ENCODE measurements at places on chromosomes 5 and 9. TPM values are rescaled to one million over a fixed set of nuclear protein-coding genes. Genes with fewer than 3 reads are reported as not detected.
A peak's percentile ranks its signal among the peaks of the same experiment; 100 is the strongest.

- H3K27me3 ChIP-seq, result peaks cover 4% of the 10 kb centered on the region
- H3K4me3 ChIP-seq, result peak overlapping the region; percentile 80
- peak overlapping the region; percentile 6 for H3K27ac ChIP-seq
- peaks cover 15% of the 10 kb centered on the region for H3K4me1 ChIP-seq
Observed at GRCh38 chr5:1522601-1523479, 920 bp downstream of the LPCAT1 start.

GRCh38 chr5:25862276-25862675 lies 1176.1 kb downstream of the CDH9 start:
- no peak overlapping the region for H3K27ac ChIP-seq
- DNase-seq, result no peak
- H3K36me3 ChIP-seq, result no peaks in the 10 kb centered on the region
- H3K4me3 ChIP-seq, result no peak overlapping the region

DNA sequence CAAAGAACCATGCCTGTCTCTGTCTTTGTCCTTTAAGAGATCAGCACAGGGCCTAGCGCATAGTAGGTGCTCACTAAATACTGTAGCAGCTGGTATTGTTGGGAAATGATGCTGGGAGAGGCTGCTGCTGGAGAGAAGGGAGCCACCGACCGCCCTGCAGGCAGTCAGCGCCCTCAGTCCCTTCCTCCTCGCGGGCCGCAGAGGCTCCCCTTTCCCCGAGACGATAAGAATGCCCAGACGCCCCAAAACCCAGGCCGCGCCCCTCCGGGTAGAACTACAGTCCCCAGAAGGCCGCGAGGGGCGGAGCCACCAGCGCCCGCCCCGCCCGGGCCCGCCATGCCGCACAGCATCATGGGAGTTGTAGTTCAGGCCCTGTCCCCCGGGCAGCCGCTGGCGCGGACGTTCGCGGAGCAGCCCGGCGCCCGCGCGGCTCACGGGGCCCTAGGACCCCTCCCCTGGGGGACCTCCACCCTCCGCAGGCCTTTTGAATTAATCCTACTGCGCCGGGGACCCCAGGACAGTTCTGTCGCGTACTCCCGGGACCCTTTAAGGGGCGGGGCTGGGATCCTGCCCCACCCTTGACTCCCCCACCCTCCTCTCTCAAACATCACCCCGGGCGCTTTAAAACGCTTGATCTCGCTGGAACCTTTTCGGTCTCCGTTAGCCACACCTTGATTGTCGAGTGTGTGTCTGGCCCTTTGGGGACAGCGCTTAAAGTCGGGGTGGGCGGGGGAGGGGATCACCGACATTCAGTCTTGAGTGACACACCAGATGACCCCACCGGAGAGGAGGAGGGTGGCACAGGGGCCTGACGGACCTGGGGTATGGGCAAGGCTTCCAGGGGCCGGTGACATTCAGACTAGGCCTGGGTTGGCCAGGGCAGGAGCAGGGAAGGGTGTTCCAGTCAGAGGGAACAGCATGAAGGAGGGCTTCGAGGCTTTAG lies 24.8 kb upstream of the IER5L start:
- no peaks in the 10 kb centered on the region for H3K27me3 ChIP-seq
- H3K27ac ChIP-seq, result peak overlapping the region; percentile 70
- H3K4me3 ChIP-seq, result peak overlapping the region; percentile 73
- H3K4me1 ChIP-seq, result peaks cover 17% of the 10 kb centered on the region

GRCh38 chr5:13809921-13810320 lies 134.6 kb downstream of the DNAH5 start:
- H3K27ac ChIP-seq, result no peak overlapping the region
- DNase-seq, result no peak
- H3K4me3 ChIP-seq, result no peak overlapping the region
- no peaks in the 10 kb centered on the region for H3K36me3 ChIP-seq

DNA sequence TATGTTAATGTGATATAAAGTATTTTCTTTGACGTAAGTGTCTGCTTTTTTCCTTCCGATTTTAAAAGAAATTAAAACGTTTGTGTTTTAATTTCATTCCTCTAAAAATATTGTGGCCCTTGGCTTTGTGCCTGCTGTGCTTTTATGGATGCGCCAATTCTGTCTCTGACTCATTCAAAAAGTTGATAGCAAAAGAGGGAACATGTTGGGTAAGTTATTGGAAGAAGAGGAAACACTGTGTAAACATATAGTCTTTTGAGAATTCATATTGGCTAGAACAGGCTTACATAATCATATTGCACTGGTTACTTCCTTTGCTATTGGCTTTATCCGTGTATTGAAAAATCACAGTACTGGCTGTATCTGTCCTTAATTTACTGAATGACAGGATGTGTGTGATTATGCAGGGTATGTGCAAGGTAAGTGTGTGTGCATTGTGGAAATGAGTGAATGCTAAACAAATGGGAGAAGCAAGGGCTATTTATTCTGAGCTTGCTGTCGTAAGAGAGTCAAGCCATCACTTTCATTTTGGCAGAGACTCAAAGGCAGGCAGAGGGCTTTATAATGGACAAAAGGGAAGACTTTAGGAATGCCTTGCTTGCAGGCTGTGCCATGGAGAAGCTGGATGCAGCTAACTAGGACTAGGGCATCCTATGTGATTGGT lies 67.8 kb downstream of the SGCD start:
- no peaks in the 10 kb centered on the region for H3K36me3 ChIP-seq
- no peak overlapping the region for H3K4me3 ChIP-seq
- no peak for DNase-seq
- H3K27ac ChIP-seq, result no peak overlapping the region
- H3K27me3 ChIP-seq, result no peaks in the 10 kb centered on the region
- H3K4me1 ChIP-seq, result peaks cover 30% of the 10 kb centered on the region

- H3K27me3 ChIP-seq, result no peaks in the 10 kb centered on the region
- no peak for DNase-seq
- peak within 1 kb of the TSS; percentile 91 for H3K4me3 ChIP-seq
- H3K27ac ChIP-seq, result peak within 1 kb of the TSS; percentile 92
- H3K4me1 ChIP-seq, result peaks cover 9% of the 10 kb centered on the region
- H3K36me3 ChIP-seq, result peaks cover 10% of the 10 kb centered on the region
Observed at GRCh38 chr9:137590469-137591383, at the start of gene ZMYND19. TSS of gene ZMYND19 (minus strand) at chr9:137590512. CDS start at chr9:137590263, 249 bp downstream.

GRCh38 chr9:121700832-121701419 lies 49.5 kb downstream of the DAB2IP start:
- H3K27ac ChIP-seq, result no peak overlapping the region
- H3K4me1 ChIP-seq, result peaks cover 21% of the 10 kb centered on the region
- H3K36me3 ChIP-seq, result no peaks in the 10 kb centered on the region

DNA sequence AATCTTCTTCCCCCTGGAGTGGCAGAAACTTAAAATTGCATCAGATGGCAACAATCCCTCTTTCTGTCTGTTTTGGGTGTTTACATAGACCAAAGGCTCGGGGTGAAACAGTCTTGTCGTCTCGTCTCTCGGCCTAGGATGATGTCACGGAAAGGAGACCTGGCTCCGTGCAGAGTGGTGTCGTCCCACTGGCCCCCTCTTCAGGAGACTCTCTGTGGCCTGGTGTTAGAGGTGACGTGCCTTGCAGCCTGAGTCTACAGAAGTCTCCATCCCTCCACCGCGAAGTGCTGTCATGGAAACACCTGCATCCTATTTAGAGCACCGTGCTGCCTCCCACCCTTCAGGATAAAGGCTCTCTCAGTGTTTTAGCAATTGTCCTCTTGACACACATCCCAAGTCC lies 409.7 kb downstream of the IRX1 start:
- no peak overlapping the region for H3K27ac ChIP-seq
- no peaks in the 10 kb centered on the region for H3K4me1 ChIP-seq
- DNase-seq, result no peak
- no peaks in the 10 kb centered on the region for H3K27me3 ChIP-seq
- H3K36me3 ChIP-seq, result no peaks in the 10 kb centered on the region

GRCh38 chr5:174119468-174119881 lies 74.0 kb downstream of the NSG2 start:
- no peaks in the 10 kb centered on the region for H3K36me3 ChIP-seq
- H3K4me1 ChIP-seq, result no peaks in the 10 kb centered on the region
- DNase-seq, result no peak
- H3K4me3 ChIP-seq, result no peak overlapping the region
- peaks cover 9% of the 10 kb centered on the region for H3K27me3 ChIP-seq
- H3K27ac ChIP-seq, result no peak overlapping the region

DNA sequence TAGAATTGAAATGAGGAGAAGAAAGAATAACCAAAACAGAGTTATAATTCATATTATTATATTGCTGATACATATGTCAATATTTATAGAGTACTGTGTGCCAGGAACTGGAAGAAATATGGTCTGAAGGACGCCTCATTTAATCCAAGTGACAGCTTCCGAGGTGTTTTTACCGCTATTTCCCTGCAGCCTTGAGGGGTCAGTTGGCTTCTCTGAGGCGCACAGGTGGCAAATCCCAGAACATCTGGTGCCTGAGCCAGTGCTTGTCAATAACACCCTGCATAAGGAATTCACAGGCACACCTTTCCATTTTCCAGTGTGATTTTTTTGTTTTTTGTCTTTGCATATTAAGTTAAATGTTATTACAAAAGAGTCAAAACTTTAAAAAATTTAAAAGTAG lies 43.3 kb upstream of the CTSL start:
- H3K4me3 ChIP-seq, result no peak overlapping the region
- H3K27ac ChIP-seq, result no peak overlapping the region
- H3K27me3 ChIP-seq, result no peaks in the 10 kb centered on the region
- H3K4me1 ChIP-seq, result peaks cover 26% of the 10 kb centered on the region
- DNase-seq, result no peak

DNA sequence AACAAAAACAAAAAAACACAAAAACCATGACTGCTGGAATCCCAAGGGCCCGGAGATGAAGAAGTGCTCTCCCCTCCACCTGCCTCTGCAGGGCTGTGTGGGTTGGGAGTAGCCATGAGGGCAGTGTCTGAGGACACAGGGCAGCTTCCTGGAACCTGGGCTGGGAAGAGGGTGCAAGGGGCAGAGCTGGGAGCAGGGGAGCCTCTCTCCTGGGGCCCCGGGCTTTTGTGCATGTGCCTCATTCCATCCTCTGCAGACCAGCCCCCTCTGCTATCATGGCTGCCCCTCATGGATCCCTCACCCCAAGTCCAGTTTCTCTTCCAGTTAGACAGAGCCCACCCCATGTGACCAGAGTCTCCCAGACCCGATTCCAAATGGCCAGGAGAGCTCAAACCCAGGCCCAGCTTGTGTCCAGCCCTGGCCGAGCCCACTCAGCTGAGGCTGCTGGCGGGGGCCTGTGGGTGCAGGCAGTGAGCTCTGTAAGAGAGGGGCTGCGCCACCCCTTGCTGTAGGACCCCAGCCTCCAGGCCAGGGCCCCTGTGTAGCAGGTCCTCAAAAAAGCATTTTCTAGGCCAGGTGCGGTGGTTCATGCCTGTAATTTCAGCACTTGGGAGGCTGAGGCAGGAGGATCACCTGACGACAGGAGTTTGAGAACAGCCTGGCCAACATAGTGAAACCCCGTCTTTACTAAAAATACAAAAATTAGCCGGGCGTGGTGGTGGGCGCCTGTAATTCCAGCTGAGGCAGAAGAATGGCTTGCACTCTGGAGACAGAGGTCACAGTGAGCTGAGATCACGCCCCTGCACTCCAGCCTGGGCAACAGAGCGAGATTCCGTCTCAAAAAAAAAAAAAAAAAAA lies 44.5 kb downstream of the PLPP7 start:
- H3K4me1 ChIP-seq, result peaks cover 15% of the 10 kb centered on the region
- H3K36me3 ChIP-seq, result no peaks in the 10 kb centered on the region
- H3K4me3 ChIP-seq, result no peak overlapping the region
- H3K27ac ChIP-seq, result no peak overlapping the region
- peak; percentile 68 for DNase-seq

- H3K36me3 ChIP-seq, result peaks cover 2% of the 10 kb centered on the region
- no peaks in the 10 kb centered on the region for H3K27me3 ChIP-seq
- no peak overlapping the region for H3K4me3 ChIP-seq
- DNase-seq, result no peak
Observed at GRCh38 chr5:78979909-78980308, 5.2 kb downstream of the ARSB start.

- no peaks in the 10 kb centered on the region for H3K36me3 ChIP-seq
- peaks cover 92% of the 10 kb centered on the region for H3K27me3 ChIP-seq
- peaks cover 39% of the 10 kb centered on the region for H3K4me1 ChIP-seq
- peak overlapping the region; percentile 72 for H3K4me3 ChIP-seq
Observed at GRCh38 chr5:88691230-88691582, 191.8 kb downstream of the MEF2C start.

- no peaks in the 10 kb centered on the region for H3K36me3 ChIP-seq
- no peaks in the 10 kb centered on the region for H3K27me3 ChIP-seq
- no peak overlapping the region for H3K4me3 ChIP-seq
- H3K27ac ChIP-seq, result peak overlapping the region; percentile 10
Observed at GRCh38 chr5:72383726-72384125, 63.6 kb downstream of the PTCD2 start.

DNA sequence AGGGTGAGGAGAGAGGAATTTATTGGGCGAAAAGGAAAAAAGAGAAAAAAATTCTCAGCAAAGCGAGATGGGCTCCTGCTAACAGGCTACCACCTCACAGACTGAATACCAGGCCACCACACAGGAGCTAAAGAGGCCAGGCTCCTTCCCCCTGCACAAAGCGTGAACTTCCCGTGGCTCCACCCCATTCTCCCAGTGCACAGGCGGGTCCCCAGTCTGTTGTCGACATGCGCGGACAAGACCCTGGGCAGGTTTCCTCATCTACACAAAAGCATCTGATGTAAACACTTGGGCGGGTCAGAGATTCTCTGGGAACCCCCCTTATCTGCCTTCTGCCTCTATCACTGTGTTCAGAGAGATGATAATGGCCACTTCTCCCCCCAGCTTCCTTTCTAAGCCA lies 34.2 kb downstream of the IL31RA start:
- no peak overlapping the region for H3K4me3 ChIP-seq
- H3K4me1 ChIP-seq, result no peaks in the 10 kb centered on the region
- H3K36me3 ChIP-seq, result no peaks in the 10 kb centered on the region
- H3K27me3 ChIP-seq, result no peaks in the 10 kb centered on the region
- no peak for DNase-seq
- no peak overlapping the region for H3K27ac ChIP-seq

GRCh38 chr5:10987276-10987924 lies 226.4 kb upstream of the DAP start:
- peaks cover 35% of the 10 kb centered on the region for H3K27me3 ChIP-seq
- H3K27ac ChIP-seq, result no peak overlapping the region
- peaks cover 4% of the 10 kb centered on the region for H3K4me1 ChIP-seq

GRCh38 chr9:89866701-89867100 lies 261.9 kb downstream of the GADD45G start:
- peak; percentile 29 for DNase-seq
- peaks cover 3% of the 10 kb centered on the region for H3K27me3 ChIP-seq
- no peak overlapping the region for H3K27ac ChIP-seq
- H3K36me3 ChIP-seq, result no peaks in the 10 kb centered on the region

GRCh38 chr9:89991204-89991790 lies 386.5 kb downstream of the GADD45G start:
- no peak overlapping the region for H3K4me3 ChIP-seq
- no peak for DNase-seq
- H3K4me1 ChIP-seq, result peaks cover 10% of the 10 kb centered on the region
- peaks cover 2% of the 10 kb centered on the region for H3K27me3 ChIP-seq
- H3K27ac ChIP-seq, result no peak overlapping the region

NR6A1 gene
- 0.39 TPM for total RNA-seq

DAB2 gene
- 82.7 TPM for total RNA-seq

TAF11L10 gene
- not detected for total RNA-seq

KIF4B gene
- total RNA-seq, result not detected

GLRA1 gene
- total RNA-seq, result not detected

OBP2B gene
- total RNA-seq, result not detected

CD72 gene
- 1.1 TPM for total RNA-seq

CCNO gene
- total RNA-seq, result 1.7 TPM
